Trophoblast cell (in vitro differentiated cells and primary cell): ENCODE measurements at places on chromosomes 11 and 22.

GRCh38 chr11:86940122-86940777 lies 14.9 kb downstream of the FZD4 start:
- no peak for DNase-seq

GRCh38 chr11:100004541-100004940 lies 682.5 kb upstream of the ARHGAP42 start:
- DNase-seq, result no peak

GRCh38 chr11:69443968-69444364 lies 37.5 kb upstream of the LINC01488 start:
- no peak for DNase-seq

- peak; percentile 76 for DNase-seq
Measured at GRCh38 chr11:10050561-10050960, 243.5 kb downstream of the SBF2 start.

DNA sequence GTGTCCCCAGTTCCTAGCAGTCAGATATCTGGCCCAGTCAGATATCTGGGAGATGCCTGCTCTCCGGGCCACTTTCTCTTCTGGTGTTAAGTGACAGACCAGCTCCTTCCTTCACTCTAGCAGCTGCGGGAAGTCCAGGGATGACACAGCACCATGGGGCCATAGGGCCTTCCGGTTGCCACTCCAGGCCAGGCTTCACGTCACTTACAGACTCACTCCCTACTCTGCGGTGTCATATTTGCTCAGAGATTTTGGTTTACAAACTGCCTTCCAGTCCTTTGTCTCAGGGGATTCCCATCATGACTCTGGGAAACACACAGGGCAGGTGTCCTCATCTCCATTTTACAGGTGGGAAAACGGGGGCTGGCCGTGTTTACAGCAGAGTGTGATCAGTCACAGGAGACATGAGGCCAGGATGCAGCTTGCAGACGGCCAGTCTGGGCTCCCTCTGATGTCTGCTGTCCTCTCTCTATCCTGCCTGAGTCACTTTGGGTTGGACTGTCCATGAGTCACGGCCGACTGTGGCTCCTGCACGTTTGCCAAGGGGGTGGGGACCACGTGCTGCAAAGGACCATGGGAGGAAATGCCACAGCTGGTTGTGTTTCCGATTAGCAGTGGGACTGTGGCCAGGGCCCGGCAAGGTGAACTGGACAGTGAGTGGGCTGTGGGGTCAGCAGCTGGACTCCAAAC lies 8.2 kb upstream of the TBC1D22A start:
- peak; percentile 80 for DNase-seq

DNA sequence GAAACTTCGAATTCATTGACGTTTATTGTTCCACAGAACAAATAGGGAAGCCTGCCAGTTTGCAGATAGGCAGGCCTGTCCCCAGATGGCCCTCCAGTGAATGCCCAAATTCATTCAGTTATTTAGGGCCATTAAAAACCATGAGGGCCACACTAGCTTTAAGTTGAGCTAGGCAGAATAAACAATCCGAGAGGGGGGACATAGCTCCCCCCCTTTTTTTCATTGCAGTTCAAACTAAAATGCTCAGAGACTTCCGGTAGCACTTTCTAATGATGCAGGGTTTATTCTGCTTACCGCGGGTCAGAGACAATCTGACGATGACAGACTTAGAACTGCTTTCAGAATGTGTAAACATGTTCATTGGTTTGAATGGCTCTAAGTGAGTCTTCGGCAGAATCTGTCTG lies 72.0 kb downstream of the ZBTB16 start:
- DNase-seq, result no peak

GRCh38 chr11:7167976-7168740 lies 79.4 kb downstream of the RBMXL2 start:
- no peak for DNase-seq

GRCh38 chr11:70603114-70603755 lies 204.9 kb downstream of the CTTN start:
- no peak for DNase-seq

GRCh38 chr11:133957900-133958299 lies 1.1 kb upstream of the IGSF9B start:
- DNase-seq, result no peak

GRCh38 chr11:78961937-78962701 lies 387.5 kb upstream of the NARS2 start:
- DNase-seq, result no peak

- no peak for DNase-seq
Measured at GRCh38 chr11:72629266-72629665, 45.0 kb downstream of the PDE2A start.

DNA sequence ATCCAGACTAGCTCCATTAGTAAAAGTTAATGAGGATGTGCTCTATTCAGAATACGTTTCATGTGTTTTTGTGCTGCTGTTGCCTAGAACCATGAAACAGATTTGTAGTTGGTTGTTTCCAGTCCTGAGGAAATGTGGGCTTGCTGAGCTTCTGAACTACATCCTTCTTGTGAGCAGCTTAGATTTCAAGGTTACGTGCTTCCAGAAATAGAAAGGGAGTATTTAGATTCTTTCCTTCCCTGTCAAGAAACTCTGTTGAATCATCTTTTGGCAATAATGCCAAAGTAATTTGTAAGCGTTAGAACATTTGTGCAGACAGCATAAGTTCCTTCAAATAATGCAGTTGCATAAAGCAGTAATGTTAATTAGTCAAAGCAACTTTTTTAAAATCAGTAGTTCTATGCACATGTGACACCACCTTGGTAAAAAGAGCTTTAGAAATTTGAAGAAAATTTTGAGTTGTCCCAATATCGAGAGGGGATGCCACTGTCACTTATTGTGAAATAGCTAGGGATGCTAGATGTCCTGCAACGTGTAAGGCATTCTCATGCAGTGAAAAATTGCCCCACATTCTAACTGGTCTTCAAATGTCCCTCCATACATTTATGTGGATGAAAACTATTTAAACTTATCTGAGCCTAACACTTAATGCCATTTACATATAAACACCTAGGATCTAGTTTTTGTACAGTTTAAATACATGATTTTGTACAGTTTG lies 169.6 kb downstream of the ETS1 start:
- no peak for DNase-seq

DNA sequence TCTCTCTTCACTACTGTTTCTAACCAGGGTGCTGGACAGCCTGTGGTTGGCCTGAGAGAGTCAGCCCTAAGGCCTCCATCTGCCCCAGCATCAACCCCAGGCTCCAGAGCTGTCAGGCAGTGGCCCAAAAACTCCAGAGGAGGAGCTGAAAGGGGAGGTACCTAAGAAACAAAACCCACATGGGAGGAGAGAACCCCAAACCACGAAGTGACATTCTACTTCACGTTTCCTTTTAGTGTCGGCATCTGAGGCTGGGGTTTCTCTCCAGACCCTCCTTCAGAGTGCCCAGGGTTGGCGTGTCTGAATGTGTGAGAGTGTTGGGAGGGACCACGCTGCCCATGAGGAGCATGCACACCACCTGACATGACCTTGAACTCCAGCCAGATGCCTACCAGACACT lies 69.8 kb upstream of the NNMT start:
- no peak for DNase-seq

DNA sequence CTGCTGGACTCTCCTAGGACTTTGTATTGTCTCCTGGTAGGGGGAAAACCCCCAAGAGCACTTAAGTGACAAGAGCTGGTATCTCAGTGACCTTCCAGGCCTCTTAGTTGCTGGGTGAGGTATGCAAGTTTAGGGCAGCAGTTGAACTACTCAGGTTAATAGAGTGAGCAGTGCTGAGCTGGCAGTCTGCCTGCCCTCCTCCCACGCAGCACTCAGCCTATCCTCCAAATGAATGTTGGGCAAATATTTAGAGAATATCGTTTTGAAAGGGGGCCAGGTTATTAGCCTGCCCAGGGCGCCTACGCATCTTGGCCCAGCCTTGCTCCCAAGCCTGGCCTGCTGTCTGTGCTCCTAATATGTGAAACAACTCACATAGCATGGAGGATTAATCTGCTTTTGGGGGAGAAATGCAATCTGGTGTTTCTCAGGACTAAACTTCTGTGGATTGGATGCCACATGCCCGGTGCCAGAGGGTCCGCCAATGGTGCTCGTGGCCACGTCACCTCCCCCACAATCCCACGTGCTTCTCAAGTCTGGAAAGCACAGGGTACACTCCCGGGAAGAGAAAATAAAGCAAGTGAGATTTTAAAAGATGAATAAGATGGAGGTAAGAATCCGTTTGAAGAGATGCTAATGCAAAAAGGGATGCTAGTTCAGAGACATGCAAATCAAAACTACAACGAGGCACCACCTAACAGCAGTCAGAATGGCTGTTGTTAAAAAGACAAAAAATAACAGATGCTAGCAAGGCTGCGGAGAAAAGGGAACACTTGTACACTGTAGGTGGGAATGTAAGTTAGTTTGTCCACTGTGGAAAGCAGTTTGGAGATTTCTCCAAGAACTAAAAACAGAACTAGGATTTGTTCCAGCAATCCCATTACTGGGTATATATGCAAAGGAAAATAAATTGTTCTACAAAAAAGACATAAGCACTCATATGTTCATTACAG lies 67.7 kb downstream of the SPON1 start:
- no peak for DNase-seq

- DNase-seq, result no peak
Measured at GRCh38 chr11:110431051-110431672, 1.4 kb downstream of the FDX1 start.

- DNase-seq, result peak; percentile 91
Measured at GRCh38 chr11:101346591-101346990, 217.0 kb upstream of the PGR start.

- DNase-seq, result peak; percentile 49
Measured at GRCh38 chr22:50260801-50261614, 475 bp downstream of the MAPK12 start.

- no peak for DNase-seq
Measured at GRCh38 chr11:65613091-65613928, 711 bp downstream of the MAP3K11 start.

GRCh38 chr11:16179676-16180075 lies 176.7 kb downstream of the SOX6 start:
- no peak for DNase-seq

- DNase-seq, result no peak
Measured at GRCh38 chr22:44648085-44648820, 53.8 kb upstream of the PRR5 start.

GRCh38 chr11:67352546-67353316 lies 615 bp downstream of the POLD4 start:
- DNase-seq, result peak; percentile 55

GRCh38 chr11:8243458-8243857 lies 20.2 kb downstream of the LMO1 start:
- DNase-seq, result no peak

DNA sequence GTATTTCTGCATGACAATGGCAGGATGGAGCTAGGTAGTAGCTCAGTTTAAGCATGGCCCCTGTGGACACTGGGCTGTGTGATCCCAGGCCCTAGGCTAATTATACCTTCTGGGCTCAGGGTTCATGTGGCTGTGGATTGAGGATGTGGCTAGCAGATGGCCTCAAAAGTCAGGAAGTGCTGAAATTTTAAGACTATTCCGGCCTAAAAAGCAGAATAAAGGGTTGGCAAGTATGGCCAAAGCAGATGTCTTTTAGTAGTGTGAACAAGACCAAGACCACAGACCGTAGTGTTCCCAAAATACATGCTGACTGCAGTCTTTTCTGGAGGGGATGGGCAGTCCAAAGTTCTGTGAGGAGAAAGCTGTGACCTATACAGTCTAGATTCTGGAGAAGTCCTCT lies 115.7 kb upstream of the RAG2 start:
- no peak for DNase-seq

GRCh38 chr11:8039530-8040260 lies 41.3 kb upstream of the TUB start:
- DNase-seq, result no peak

DNA sequence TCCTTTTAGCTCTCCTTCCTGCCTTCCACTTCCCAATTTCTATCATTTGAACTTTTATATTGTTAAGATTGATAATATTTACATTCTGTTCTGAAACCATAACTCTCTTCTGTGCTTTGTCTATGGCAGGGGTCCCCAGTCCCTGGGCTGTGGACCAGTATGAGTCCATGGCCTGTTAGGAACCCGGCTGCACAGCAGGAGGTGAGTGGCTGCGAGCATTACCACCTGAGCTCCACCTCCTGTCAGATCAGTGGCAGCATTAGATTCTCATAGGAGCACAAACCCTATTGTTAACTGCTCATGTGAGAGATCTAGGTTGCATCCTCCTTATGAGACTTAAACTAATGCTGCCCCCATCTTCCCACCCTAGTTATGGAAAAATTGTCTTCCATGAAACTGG lies 48.4 kb upstream of the HEPHL1 start:
- no peak for DNase-seq

GRCh38 chr11:132788816-132789325 lies 743.4 kb downstream of the OPCML start:
- DNase-seq, result no peak

GRCh38 chr11:125105926-125106325 lies 5.5 kb downstream of the TMEM218 start:
- no peak for DNase-seq

DNA sequence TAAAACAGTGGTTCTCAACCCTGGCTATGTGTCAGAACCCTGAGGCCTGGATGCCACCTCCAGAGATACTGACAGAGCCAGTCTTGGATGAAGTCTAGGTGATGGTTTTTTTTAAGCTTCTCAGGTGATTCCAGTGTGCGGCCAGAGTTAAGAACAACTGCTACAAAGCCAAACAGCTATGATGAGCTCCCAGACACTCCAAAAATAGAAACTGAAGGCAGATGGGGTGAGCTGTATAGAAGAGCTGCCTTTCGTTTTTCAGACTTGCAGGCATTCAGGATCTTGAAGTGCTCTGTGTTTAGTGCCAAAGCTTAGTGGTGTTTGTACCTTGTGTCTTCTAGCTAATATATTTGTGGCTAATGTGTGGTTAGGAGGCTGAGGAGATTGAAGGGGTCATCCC lies 14.2 kb downstream of the SCUBE2 start:
- no peak for DNase-seq

DNA sequence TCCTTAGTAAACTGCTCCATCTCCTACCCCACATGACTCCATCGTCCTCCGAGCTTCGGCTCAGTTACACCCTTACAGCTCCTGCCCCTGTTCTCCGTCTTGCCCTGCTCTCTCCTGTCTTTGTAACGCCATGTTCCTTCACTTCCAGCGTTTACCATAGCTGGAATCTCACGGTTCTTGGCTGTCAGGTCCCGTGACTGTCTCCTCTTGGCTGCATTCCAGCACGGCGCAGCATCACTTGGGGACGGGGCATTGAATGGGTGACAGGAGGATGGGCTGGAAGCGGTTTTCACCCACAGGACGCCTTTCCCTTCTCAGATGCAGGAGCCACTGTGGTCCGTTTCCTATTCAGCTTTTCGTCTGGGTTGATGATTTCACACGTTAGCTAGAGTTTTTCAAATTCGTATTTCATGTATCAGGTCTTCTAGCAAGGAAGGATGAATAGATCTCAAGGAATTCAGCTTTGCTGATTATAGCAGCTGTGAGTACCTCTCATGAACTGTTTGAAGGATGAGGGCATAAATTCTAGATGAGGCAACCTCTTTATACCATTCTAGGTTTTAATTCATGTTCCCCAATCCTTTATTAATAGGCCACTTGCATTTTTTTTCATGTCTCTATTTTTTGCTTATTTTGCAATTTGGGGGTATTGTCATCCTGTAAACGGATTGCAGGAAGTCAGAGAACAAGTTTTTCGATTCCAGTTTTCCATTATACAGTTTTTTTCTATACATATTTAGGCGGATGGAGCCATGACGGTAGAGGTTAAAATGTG lies 29.1 kb downstream of the ZBED4 start:
- DNase-seq, result no peak
